Bone marrow (tissue), 2 donors: ENCODE measurements at places on chromosomes 7 and 10.

DNA sequence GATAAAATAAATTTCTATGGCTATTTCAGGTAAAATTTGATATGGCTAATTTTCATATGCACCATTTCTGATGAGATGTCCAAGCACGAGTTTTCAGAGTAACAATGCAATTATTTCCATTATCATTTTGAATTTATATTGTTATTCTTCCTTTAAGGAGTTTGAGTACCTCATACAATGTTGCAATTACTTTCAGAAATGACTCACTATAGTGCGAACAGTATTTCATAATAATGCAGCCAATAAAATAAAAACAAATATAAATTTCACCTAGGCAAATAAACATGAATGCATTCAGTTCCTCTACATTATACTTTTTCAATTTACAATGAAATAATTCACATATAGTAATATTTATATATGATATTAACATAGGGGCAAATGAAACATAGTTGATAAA lies 78.8 kb upstream of the LRRN3 start:
- DNase-seq, result no peak

GRCh38 chr10:47287365-47287802 lies 12.6 kb upstream of the GDF10 start:
- no peak for DNase-seq

DNA sequence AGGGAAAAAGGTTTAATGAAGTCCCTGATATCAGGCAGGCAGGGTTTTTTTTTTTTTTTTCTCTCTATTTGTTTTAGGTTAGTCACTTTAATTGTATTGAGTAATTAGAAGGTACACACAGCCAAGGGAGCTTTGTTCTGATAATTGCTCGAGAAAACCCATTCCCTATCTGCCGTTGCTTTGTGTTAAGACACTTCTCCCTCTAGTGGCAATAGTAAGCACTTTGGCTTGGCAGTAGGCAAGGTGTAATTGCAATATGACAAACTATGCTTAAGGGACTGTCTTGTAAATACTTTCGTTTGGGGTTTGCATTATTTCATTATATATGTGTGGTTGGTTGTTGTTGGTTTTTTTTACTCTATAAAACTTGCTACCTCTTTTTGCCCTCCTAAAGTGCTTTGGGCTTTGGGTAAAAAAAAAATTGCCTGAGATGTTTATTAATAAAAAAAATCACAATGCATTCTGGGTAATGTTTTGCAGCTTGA lies 113.4 kb downstream of the BTRC start:
- DNase-seq, result peak; percentile 77

GRCh38 chr10:100998991-100999741 lies 442 bp upstream of the LZTS2 start:
- DNase-seq, result no peak

DNA sequence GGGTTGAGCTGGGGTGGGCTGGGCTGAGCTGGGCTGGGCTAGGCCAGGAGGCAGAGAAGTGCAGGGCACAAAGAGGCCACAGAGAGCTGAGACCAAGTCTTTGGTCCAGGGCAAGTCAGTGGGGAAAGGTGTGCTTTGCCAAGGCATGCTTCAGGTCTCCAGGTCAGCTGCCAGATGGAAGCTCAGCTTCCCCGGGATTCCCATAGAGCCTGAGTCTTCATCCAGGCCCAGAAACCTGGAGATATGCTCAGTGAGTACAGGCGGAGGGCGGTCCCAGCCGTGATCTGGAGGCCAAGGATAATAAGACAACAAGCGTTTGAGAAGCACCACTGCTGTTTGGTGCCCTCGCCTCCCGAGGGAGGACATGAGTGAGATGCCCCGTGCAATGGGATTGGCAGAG lies 4.7 kb upstream of the CALN1 start:
- no peak for DNase-seq

GRCh38 chr10:70494536-70494935 lies 16.0 kb downstream of the PALD1 start:
- no peak for DNase-seq

- DNase-seq, result no peak
These were observed 16.0 kb upstream of the SLC29A3 start for GRCh38 chr10:71302874-71303568.

GRCh38 chr7:34242391-34242790 lies 337.1 kb downstream of the BMPER start:
- DNase-seq, result no peak

- DNase-seq, result no peak
These were observed 148.4 kb downstream of the TMEM26 start for GRCh38 chr10:61304746-61305145.

DNA sequence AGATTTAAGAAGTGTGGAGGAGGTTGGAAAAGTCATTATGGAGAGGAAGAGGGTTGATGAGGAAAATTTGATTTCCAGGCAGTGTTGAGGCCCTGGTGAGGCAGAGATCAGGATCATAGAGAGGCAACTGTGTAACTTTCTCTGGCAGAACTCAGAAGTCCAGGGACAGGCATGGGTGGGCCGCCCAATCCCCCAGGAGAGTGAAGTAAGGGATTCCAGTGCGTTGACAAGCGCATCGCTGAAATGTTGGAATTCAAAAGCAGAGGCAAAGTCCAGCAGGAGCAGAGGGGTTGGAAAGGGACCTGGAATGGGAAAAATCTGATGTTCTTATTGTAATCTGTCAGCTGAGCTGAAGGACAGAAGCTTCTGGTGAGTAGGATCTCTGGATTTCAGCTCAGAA lies 207.3 kb downstream of the FAM107B start:
- no peak for DNase-seq

DNA sequence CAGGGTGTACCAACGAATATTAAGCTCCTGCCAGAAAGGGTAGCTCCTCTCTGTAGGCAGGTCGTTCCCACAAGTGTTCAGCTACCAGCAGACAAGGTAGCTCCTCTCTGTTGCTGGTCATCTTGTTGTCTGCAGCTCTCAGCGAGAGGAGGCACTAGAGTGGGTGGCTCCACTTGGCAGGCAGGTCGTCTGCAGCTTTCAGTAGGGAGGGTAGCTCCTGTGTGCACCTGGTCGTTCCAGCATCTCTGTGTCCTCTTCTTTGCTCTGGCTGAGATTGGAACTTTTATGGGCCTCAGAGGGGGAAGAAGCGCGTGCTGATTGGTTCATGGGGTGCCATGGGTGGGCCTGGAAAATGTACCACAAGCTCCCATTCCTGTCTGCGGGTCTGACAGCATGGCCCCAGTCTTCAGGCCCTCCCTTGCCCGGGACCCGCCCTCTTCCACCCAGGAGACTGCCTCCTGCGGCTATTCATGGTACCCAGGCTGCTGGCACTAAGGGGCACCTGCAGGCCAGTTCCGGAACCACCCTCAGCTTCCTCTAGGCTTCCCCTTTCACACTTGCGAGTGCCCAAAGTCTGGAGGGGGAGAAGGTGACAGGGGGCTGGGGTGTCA lies 63.9 kb upstream of the CACNA2D1 start:
- no peak for DNase-seq

DNA sequence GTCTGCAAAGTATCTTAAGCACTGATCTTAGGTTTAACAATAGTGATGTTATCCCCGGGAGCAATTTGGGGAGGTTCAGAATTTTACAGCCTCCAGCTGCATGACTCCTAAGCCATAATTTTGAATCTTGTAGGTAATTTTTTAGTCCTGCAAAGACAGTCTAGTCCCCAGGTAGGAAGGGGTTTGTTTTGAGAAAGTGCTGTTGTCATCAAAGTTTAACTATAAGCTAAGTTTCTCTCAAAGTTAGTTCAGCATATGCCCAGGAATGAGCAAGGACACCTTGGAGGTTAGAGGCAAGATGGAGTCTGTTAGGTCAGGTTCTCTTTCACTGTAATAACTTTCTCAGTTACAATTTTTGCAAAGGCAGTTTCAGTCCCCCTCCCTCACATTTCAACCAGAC lies 79.0 kb upstream of the LRGUK start:
- DNase-seq, result no peak

GRCh38 chr7:88262562-88262961 lies 42.7 kb upstream of the SRI start:
- no peak for DNase-seq
